NCI-H524 (cell line): ENCODE measurements at places on chromosomes 7 and 10.

- no peak for DNase-seq
Observed at GRCh38 chr7:123727071-123727837, 21.5 kb downstream of the WASL start.

GRCh38 chr7:93765475-93765874, 125.1 kb downstream of the TFPI2 start:
- DNase-seq = no peak

DNA sequence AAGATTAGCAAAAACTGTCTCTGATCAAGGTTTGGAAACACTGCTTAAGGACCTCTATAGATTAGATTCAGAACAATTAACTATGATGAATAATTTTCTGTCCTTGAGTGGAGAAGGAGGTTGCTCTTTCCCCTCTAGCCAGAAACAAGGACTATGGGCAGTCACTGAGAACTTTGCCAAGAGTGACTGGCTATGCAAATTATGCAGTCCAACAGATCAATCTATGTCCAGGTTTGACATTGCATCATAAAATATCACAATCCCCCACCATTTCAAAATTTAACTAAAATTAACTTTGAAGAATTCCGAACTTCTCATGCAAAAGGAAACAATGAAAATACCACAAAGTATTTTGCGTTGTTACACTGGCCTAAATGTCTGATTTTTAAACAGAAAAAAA, 50.6 kb downstream of the TSPAN12 start:
- DNase-seq = no peak

DNA sequence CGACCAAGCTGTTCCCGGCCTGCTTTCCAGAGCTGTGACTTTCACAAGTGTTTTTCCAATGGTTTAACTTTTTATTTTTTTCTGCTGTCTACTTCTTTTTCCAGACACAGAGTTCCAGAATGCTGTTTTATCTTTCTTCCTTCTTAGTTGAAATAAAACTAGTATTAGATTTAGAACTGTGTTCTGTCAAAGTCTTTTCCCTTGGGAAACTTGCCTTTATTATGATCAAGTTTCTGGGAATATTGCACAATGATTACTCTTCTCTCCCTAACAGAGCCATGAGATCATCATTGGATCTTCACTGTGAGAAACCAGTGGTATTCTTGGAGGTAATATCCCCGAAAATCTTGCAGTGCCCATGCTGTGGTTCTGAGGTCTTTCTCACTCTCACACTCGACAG, 104.9 kb upstream of the KCND2 start:
- DNase-seq = no peak

DNA sequence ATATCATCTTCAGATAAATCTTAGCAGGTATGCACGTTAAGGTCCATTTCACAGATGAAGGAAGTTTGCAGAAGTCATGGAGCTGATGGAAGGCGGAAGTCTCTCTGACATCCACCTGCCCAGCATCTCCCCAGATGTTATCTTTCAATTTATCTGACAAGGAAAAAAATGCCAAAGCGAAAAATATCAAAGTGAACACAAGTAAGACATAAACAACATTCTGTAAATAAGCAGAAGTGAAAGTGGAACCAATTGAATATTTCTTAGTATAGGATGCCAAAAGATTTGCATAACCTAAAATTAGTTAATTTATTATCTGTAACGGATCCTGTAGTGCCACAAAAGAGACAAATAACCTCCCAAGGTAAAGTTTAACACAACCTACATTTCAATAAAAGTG, 73.6 kb upstream of the NEBL start:
- no peak for DNase-seq

DNA sequence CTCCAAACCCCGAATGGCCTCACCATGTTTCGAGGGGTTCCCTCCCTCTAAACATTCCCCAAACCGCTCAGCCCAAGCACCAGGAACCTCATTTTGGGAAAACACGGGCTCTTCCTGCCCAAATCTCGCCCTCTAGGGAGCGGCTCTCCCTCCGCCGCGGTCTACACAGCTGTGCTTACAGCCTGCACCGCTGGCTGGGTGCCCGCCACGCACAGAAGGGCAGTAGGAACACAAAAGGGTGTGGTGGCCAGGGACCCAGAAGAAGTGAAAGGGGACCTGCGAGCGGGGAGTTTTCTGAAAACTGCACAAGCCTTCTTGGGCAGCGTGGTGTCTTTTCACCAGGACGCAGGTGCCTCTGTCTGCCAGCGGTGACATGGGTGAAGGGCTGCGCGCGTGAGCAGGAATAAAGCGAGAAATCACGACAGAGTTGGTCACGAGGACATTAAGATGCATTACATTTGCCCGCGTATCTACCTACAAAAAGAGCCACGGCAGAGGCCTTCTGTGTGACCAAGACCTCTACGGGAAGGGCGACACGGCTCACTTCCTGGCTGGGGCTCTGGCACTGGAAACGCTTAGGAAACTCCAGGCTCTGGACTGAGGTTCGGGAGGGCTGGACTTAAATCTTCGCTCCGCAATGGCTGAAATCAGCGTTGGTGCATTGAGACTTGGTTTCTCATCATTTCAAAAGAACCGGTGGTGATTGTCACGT, 171.7 kb downstream of the LSM5 start:
- DNase-seq = no peak

- DNase-seq = peak; percentile 23
Observed at GRCh38 chr7:150406567-150407421, 27.7 kb downstream of the ZNF775 start.

- DNase-seq = no peak
Observed at GRCh38 chr10:121316432-121316831, 281.8 kb downstream of the FGFR2 start.

GRCh38 chr7:6395898-6396595, 51.7 kb downstream of the DAGLB start:
- DNase-seq = no peak

DNA sequence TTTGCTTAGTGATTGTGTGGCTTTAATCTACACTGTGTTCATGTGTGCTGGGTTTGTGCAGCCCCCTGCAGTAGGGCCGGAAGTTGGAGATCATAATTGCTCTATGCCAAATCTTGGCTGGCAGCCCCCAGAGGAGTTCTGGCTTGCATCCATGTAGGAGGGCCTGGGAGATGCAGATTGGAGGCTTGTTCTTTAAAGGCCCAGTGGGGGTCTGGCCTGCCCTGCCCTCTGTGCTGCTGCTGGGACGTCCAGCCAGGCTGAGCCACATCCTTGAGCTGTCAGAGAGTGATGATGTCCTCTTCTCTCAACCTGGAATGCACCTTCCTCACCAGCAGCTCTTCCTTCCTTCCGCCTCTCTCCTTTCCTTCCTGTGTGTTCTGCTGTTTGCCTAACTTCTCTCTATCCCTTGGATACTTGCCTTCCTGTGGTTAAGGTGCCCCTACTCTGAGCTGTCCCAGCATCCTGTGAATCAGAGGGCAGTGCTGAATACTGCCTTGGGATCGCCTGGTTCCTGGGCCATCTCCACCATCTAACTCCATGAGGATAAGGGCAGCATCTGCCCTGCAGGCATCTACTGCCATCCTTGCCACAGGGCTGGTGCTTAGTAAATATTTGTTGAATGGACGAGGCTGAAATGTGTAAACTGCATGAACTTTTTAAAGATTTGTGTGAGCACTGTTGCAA, 30.2 kb downstream of the DOCK1 start:
- no peak for DNase-seq

DNA sequence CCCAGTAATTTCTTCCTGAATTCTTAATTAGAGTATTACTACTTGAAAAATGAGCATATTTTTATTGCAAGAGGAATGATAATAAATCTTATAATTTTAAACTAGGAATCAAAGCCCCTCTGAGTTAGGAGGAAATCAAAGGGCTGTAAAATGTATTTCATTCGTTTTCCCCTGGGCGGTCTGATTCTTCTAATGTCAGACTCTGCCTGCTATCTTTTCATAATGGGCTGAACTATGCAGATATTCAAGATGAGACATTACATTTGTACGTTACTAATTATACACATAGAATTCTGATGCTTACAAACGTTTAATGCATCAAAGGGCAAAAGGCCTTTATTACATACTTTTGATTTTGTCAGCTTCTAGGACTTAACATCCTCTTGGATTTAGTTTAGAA, 16.0 kb upstream of the TRUB1 start:
- no peak for DNase-seq

- DNase-seq = no peak
Observed at GRCh38 chr7:156752367-156753228, 112.0 kb downstream of the RNF32 start.

DNA sequence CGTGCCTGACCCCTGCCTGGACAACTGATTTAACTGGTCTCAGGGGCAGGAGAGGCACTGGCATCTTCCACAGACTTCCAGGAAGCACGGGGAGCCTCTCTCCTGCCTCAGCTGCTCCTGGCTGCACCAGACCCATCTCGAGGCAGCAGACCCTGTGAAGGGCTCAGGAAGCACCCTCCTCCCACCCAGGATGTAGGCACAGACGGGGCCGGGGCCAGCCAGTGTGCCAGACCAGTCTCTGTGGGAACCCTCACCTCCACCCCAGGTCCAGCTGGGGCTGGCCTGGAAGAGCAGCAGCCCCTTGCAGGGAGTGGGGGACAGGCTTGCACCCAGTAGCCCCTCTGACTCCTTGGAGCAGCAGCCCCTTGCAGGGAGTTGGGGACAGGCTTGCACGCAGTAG, 56.3 kb downstream of the RASGEF1A start:
- DNase-seq = no peak

- DNase-seq = peak; percentile 72
Observed at GRCh38 chr7:16078076-16078952, 343.0 kb downstream of the CRPPA start.

- no peak for DNase-seq
Observed at GRCh38 chr10:96053985-96054384, 10.6 kb downstream of the CCNJ start.

- DNase-seq = no peak
Observed at GRCh38 chr7:69187824-69188333, 410.4 kb upstream of the AUTS2 start.
